ENCODE measurements at places on chromosomes 5 and 9.

DNA sequence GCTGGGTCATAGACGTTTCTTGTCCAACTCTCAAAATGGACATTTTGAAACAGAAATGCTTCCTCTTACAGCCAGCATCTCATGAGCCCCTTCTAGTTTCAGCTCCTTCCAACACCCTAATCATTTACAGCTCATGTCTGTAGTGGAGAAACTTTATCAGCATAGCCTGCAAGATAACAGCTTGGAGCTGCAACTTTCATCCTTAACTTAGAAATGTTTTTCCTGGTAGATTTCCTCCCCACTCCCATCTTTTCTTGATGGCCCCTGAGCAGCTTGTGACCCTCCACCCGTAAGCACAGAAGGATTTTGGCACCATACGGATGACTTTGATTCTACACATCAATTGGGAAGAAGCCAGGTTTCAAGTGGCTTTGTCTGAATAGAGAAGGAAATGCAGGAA is 53.5 kb upstream of the TGFBR1 start:
- no peak for DNase-seq

DNA sequence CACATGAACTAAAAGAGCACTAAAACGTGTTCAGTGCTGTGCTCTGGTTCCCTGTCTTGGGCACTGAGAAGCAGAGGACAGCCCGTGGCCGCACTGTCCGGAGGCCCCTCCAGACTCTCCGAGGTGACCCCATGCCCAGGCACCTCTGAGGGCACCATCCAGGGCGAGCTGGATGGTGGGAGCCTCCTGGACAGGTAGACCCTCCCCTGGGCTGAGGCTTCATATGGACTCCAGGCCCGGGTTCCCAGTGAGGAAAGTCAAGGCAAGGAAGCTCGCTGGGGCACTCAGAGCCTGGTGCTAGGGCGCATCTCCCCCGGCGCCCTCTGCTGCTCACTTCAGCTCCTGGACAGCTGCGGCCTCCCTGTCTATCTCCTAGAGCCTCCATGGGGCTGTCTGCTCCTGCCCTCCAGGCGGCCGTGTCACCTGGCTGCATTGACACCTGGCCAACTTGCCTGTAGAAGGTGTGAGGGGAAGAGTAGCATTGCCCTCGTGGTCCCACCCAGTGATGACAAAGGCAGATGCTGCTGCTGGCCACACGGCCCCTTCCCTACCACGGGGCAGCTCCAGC is 178.2 kb upstream of the IRX1 start:
- no peak for DNase-seq

DNA sequence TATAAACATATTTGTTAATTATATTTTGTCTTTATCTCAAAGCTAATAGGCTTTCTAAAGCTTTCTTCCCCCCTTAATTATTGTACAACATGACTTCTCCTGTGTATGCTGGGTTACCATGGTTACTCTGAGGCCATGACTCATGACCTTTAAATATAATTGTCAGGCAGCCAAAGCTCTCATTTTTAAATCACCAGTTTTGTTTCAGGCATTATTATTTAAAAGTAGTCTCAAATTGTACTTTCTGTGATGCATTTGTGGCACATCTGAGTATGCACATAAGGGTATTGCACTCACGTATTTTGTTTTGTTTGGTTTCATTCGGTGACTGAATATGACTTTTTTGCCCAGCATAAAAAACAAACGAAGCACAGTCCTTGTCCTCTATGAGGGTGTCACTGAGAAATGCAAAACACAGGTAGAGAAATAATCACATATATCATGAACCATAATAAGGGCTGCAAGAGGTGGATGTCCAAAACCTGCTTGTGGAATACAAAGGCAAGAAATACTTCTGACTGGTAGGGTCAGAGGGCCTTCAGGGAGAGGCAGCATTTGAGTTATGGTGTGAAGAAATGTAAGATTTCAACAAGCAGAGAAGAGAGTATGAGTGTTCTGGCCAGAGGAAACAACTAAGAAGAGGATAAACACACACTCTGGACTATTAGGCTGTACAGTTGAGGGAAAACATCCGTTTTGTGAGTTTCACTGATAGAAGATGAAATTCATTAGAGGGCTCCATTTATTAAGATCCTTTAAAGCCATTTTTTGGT is 2.1 kb downstream of the CCDC192 start:
- no peak for DNase-seq

DNA sequence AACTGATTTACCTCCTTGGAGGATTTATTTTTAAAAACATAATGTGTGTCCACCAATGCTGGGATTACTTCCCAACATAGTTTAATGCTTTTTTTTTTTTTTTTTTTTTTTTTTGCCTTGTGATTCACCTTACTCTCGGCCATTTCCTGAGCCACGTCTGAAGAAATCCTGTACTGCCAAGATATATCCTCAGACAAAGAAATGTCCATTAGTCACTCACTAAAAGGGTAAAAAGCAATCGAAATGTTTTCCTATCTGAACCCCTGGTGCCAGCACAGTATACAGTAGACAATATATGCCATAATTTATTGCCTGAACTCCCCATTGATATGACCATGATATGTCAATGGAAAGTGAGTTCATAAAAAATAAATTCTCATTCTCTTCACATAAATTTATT is 344.1 kb downstream of the BNC2 start:
- no peak for DNase-seq

- no peak for DNase-seq
Observed at GRCh38 chr9:91062281-91062680, 260.7 kb downstream of the SYK start.

DNA sequence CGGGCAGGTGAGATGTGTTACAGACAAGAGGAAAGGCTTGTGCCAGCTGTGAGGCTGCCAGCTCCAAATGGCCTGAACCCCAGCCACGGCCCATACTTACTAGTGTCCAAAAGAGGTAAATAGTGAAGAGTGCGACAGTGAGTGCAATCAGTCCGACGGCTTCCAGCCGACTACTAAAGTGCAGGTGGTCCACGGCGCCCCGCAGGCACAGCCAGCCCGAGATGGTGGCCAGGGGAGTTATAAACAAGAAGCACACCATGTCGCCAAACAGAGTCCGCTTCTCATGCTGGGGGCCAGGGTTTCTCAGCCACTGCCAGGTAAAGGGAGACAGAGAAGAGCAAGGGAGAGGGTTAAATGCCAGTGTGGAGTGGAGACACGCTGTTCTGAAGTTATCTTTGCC is 101.1 kb downstream of the LMNB1 start:
- no peak for DNase-seq

DNA sequence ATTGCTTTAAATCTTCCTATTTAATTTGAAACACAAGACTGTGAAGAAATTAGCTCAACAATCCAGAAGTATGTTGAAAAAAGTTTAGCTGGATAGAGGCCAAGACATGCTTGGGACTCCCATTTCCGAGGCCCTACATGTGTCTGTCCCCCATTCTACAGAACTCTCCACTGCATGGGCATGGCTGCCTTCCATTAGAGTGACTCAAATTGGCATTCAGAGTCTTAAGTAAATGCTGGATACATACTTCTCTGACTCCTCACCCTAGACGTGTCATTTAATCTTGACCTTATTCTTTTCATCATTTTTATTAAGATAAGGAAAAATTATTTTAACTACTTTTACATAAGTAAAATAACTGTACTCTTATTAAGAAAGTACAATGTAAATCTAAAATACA is 530.4 kb upstream of the CDH9 start:
- DNase-seq = no peak

DNA sequence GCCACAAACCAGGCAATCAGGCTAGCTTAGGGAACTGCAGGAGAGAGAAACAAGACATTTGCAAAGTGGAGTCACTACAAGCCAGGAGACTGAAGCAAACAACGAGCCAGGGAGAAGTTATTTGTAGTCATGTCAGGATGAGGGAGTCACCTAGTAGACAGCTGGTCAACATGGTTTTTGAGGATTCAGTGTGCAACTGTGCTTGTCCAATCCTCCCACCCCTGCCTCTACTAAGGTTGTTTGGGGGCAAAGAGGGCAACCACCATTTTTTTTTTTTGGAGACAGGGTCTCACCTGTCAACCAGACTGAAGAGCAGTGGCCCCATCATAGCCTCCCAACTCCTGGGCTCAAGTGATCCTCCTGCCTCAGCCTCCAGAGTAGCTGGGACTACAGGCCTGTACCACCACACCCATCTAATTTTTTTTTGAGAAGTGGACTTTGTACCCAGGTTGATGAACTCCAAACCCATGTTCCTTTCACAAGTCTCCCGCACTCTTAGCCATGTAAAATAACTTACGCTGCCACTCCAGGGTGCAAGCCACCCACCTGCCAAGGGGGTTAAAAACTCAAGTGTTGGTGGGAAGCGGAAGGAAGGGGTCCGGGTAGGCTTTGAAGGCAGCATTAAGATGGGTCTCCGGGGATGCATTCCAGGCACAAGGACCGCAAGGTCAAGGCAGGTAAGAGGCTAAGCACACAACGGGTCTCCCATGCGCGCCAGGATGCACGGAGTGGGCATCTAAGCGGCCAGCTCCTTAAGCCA is 995 bp downstream of the RPL35 start:
- DNase-seq = no peak

All from stimulated activated CD8-positive, alpha-beta memory T cell treated with anti-CD3 and anti-CD28 coated beads, Interleukin-2, amount 100 ng/mL, for 48 hours (primary cell).